ENCODE measurements at places on chromosomes 16 and 17.
A peak's percentile ranks its signal among the peaks of the same experiment; 100 is the strongest.

DNA sequence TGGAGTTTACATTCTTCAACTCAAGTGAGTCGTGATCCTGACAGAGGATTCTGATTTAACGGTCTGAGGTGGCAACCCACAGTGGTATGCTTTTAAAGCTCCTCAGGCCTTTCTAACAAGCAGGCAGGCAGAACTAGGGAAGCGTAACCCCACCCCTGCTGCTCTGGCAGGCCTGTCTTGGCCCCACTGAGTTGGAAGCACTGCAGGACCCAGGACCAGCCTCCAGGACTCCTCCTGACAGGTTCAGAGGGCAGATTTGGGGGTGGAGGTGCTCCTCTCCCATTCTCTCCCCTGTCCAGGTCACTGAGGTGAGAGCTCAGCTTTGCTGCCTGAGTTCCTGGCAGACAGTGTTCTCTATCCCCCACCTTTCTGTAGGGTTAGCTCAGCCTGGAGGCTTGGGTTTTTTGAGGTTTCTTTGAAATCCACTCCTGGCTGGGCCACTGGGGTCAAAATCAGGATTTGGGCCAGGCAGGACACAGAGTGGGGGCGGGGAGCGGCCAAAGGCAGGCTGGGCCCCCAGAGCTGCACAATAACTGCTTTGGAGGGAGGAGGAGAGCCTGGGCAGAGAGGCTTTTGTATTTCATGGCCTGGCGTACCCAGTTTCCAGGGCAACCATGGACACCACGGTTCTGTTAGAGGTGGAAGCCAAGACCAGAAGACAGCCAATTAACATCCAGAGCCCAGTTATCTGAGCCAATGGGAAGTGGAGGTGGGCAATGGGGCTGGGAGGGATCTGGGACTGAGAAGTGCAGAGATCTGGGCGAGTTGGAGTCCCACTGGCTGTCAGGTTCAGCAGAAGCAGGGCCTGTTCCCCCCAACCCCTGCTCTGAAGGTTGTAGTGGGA lies 9.5 kb downstream of the MRPL27 start:
- no peak for DNase-seq

DNA sequence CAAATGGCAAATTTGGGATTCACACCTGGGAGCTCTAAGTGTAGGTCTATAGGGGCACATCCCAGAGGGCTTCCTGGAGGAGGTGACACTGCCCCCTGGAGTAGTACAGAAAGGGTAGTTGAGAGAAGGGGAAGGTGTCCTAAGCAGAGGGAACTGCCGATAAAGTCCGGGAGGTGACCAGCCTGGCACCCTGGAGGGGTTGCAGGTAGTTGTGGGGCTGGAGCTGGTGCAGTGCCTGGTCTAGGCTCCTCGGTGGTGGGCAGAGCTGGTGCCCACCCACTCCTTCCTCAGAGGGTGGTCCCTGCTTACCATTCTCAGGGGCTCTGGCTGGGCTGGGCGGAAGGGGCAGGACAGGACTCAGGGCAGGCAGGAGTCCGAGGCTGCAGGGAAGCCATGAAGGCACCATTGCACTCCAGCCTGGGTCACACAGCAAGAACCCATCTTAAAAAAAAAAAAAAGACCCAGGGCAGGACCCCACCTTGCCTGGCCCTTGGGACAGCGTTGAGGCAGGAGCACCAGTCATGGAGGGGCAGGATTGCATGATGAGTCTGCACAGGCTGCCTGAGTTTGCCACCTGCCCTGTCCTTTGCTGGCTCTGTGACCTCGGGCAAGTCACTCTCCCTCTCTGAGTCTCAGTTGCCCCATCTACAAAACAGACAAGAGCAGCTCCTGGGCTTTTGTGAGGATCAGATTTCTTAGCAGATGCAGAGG lies 43.8 kb downstream of the LAT start:
- no peak for DNase-seq

- no peak for DNase-seq
Measured at GRCh38 chr16:75732871-75733270, 6.6 kb upstream of the CPHXL start.

DNA sequence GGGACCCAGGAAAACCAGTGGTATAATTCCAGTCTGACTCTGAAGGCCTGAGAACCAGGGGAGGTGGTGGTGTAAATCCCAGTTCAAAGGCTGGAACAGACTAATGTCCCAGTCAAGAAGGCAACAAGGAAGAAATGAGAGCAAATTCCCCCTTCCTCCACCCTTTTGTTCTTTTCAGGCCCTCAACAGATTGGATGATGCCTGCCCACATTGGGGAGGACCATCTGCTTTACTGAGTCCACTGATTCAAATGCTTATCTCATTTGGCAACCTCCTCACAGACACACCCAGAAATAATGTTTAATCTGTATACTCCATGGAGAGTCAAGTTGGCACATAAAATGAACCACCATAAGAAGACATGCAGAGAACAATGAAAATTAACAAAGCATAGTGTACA lies 61.9 kb upstream of the CRYM start:
- DNase-seq = no peak

GRCh38 chr16:53864819-53865493 lies 161.0 kb downstream of the FTO start:
- peak; percentile 1 for DNase-seq

DNA sequence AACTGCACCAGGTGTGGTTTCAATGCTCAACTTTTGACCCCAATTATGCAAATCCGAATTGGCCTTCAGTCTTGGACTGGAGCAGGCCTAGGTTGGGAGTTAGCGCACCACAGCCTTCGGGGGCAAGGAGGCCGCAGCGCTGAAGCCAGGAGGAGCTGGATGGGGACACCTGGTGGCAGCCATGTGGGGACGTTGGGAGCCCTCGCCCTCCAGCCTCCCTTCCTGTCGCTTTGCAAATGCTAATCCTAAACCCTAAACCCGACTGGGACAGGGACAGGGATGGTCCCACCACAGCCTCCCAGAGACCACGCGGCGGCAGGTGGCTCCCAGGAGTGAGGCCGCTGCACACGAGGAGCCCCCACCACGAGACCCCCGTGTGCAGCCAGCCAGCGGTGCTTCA lies 58.7 kb downstream of the KLHDC4 start:
- no peak for DNase-seq

DNA sequence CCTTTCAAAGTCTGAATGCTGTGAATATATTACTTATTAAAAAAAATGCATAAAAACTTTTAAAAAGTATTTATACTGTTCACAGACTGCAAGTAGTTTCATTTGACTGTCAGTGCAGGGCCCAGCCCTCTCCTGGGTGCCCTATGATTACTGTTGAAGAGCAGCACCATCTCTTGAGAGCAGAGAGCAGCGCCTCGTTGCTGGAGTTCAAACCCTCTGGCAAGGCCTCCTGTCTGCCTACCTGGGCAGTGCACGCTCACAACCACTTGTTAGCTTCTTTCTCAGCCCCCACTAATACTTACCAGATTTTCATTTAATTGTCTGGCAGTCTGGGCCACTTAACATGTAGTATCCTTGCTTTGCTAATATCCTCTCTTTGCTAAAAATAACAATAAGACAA lies 233.4 kb downstream of the PHKB start:
- no peak for DNase-seq

DNA sequence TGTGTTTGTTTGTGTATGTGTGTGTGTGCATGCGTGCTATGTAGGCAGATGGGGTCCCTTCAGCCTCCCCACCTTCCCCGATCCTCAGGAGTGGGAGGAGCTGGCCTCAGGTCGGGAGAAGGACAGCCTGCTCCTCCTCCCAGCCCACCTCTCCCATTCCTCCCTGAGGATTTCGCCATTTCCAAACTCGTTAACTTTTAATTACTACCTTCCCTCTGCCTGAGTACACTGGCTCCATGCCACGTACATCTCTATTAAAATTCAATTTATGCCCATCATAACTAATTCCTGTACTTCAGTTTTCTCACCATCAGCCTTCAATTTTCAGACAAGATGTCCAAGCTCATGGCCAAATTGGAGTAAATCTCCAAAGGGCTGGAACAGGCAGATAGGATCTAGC lies 148.6 kb downstream of the SDK2 start:
- DNase-seq = no peak

DNA sequence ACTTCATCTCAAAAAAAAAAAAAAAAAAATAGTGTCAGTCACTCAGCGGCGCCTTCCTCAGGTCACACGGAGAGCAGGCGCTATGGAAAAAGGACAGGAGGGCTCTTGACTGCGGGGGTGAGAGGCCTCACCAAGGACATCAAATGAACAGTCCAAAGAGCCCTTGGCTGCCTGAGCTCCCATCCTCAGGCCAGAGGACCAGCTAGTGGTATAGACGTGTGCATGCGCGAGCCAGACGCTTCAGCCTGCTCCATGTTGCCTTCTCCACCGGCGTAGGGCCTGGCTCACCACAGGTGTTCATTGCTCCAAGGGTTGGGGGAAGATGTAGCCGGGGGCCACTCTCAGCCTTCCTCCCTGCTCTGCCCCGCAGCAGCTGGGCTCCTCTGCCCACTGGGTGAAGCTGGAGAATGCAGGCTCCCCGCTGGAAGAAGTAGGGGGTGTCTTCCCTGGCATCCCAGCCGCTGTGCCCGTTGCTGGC lies 65.8 kb upstream of the PLCG2 start:
- DNase-seq = no peak

GRCh38 chr16:78744796-78745107 lies 645.3 kb downstream of the WWOX start:
- DNase-seq = no peak

DNA sequence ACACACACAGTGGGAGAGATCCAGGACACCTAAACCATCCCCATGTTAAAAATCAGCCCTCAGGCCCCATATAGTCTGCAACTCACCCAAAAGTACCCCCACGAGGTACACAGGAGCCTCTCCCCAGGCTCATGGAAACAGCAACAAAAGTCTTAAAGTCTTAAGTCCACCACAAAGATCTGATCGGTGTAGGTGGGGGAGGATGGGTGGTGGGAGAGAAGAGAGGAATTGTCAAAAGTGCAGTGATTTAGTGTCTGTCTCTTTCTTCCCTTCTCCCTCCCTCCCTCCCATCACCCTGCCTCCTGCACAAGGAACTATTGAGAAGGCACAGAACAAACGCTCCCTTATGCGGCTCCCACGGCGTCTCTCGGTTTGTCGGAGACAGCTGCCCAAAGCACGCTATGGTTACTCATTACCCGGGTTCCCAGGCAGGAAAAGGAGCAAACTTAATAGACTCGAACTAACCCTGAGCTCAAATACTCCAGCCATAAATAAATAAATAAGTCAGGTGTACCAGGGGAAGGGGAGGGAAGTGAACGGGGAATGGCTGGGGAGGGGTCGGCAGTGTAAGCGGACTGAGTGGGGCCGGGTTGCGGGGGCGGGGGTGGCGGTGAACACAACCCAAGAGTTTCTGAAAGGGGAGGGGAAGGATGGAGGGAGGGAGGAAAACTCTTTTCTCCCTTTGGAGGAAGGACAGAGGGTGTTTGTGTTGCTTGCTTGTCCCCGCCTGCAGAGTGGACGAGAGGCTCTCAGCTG lies 477.4 kb downstream of the SLC39A11 start:
- no peak for DNase-seq

DNA sequence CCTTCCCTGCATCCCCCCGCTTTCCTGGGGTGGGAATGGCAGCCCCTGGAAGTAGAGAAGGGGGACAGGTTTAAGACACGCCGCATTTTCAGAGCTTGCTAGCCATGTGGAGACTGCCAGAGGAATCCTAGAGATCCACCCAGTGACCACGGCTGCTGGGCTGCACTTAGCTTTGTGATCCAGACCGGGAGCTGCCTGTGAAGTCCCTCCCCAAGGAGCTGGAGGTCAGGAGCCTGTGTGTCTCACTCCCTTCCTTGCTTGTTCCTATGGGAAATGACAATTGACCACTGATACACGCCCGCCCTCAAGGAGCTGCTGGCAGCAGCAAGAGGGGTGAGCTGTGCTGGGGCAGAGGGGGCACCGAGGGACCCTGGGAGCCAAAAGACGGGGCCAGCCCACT lies 73.7 kb downstream of the SREBF1 start:
- no peak for DNase-seq

GRCh38 chr17:49110509-49110908 lies 22.1 kb upstream of the B4GALNT2 start:
- no peak for DNase-seq

DNA sequence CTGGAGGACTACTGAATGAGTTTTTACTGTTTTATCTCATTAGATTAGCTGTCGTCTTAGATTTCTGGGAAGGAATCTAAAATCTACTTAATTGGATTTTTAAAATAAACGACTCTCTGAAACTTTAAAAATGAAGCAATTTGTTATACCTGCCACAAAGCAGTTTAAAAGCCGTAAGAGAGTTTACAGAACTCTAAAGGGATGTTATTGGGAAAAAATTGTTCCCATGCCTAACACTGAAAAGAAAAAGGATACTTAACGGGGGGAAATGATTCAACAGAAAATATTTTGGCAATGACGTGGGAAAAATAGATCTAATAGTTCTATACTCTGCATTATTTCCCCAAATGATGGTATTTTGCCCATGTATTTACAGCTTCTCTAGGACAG lies 27.0 kb downstream of the ARHGAP17 start:
- no peak for DNase-seq

- DNase-seq = no peak
Measured at GRCh38 chr17:9522074-9522473, 53.5 kb downstream of the STX8 start.

- DNase-seq = no peak
Measured at GRCh38 chr17:43027091-43028032, 2.3 kb downstream of the RND2 start.

GRCh38 chr17:82567286-82567685 lies 47.8 kb downstream of the FOXK2 start:
- no peak for DNase-seq
